Cerebellum (tissue), 4 donors: ENCODE measurements at places on chromosomes 2 and 18. TPM values are rescaled to one million over a fixed set of nuclear protein-coding genes. Genes with fewer than 3 reads are reported as not detected.

DNA sequence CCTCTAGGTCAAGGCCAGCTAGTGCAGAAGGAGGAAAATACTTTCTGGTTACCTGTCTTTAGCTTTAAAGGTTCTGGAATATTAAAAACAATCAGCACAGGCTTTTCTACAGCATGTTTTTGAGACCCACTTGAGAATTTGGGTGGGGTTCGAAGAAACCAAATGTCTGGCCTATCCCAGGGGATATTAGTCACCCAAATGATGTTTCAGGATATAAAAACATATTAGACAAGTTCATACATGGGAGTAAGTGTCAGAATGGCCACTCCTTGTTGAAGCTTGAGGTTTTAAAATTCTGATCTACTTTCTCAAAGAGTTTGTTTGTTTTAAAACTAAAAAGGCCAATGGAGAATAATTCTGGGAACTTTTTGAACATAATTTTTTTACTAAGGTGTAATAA, 158.6 kb upstream of the DLX2 start:
- DNase-seq: no peak

DNA sequence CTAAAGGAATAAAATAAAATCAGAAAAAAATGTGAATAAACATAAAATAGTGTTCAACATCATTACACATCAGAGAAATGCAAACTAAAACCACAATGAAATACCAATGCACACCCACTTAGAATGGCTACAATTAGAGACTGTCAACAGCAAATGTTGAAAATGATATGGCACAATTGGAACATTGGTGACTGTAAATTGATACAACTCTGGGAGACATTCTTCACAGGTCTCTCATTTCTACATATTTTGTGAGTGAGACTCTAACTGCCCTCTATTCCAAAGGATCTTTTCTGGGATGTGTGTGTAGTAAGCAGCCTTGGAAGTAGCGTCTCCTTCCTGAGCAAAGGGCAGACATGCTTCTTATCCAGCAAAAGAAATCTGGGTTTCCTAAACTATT, 323.0 kb downstream of the FBXO15 start:
- no peak for DNase-seq

DNA sequence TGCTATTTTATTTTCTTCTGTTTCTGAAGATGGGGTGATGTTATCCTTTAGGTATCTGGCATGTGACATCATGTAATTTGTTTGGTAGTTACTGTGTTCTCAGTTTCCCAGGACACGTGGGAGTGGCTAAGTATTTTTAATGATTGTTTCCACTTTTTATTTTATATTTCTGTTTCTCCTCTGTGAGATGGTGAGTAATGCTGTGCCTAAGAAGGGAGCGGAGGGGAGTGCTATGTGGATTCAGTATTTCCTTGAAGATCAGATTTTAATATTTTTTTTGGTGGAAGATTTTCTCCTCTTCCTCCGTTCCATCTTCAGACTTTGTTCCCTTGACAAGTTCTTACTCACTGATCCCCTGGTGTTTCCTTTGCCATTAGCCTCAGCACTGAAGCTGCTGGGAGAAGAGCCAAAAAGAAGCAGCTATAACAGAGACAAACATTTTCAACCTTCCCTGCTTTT, 180.0 kb upstream of the MMADHC start:
- no peak for DNase-seq

GRCh38 chr2:121649149-121649595, at the start of gene CLASP1:
Gene CLASP1 (minus strand): TSS chr2:121649462. CDS start chr2:121605895, 43,567 bp downstream.
- DNase-seq: no peak

DNA sequence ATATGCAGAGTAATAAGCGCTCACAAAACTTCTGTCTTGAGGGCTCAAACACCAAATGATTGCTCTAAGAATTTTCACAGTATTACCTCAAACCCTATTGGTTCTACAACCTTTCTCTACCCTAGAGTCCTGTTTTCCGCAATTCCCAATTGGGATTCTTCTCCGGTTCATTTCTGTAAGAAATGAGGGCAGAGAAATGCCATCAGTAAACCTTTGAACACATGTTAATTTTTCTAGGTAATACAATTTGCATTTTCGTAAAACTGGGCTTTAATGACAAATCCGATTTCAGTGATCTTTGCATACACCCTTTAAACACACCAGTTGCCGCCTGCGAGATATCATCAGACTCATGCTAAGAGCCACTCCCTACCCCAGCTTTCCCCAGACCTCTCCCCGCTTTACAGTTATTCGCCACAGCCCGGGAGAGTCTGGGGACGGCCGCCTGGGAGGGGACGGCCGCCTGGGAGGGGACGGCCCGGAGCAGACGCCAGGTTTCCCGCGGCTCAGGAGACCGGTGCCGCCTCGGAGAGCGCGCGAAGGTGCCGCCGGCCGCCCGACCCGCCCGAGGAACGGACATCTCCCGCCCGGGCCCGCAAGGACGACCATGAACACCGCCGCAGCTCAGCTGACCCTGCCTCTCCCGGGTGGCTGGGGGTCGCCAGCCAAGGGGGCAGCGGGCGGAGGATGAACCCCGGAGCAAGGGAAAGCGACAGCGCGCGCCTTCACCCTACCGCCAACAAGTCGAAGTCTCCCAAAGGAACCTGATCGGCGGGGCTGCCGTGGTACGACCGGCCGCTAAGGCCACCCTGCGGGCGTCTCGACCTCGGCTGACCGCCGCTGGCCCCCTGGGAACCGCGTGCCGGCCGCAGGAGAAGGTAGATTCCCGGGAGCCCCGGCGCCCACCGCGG, 463 bp downstream of the SMC6 start:
- DNase-seq: peak; percentile 42

- DNase-seq: no peak
These were observed 352.5 kb downstream of the ARHGAP15 start for GRCh38 chr2:143481733-143482132.

GRCh38 chr2:161306919-161307318, 1.3 kb upstream of the PSMD14 start:
- no peak for DNase-seq

- no peak for DNase-seq
These were observed 488.5 kb upstream of the NRP2 start for GRCh38 chr2:205193836-205194228.

DNA sequence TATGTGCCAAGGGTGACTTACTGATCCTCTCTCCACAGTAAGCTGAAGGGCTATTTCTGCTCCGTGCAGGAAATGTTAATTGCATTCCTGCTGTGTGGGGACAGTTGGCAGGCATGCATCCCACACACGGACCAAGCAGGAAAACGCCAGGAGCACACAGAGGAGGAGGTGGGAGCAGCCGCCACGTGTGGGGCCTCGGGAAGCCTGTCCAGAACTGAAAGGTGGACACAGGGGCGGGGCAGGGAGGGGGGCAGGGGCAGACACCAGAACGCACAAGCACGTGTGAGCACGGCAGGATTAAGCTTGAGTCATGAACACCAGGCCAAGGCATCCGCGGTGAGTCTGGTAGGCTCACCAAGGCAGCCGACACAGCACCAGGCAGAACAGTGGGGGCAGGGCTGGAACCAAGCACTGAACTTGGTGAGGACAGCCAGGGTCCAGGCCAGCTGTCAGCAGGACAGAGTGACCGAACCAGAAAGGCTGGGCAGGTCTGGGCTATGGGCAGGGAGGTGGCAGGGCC, 177.1 kb downstream of the EIPR1 start:
- DNase-seq: peak; percentile 53

The PLGLB2 gene
- total RNA-seq: 7.3 TPM

The MAPRE3 gene
- total RNA-seq: 20.8 TPM

The PDE6D gene
- 30.8 TPM for total RNA-seq
